ENCODE measurements at places on chromosomes 6 and 20. TPM values are rescaled to one million over a fixed set of nuclear protein-coding genes. Genes with fewer than 3 reads are reported as not detected.

OR2H1 gene
- total RNA-seq = not detected

BEND3 gene
- total RNA-seq = 0.83 TPM

SLC44A4 gene
- total RNA-seq = 0.80 TPM

SDC4 gene
- total RNA-seq = 177 TPM

RSPH3 gene
- total RNA-seq = 21.5 TPM

ACTL10 gene
- 2.5 TPM for total RNA-seq

Data from esophagus muscularis mucosa (tissue), 4 donors.